Panc1 (cell line): ENCODE measurements at places on chromosomes 16 and 17.

GRCh38 chr17:73541111-73541510, 103.1 kb downstream of the SDK2 start:
- no peak for DNase-seq

DNA sequence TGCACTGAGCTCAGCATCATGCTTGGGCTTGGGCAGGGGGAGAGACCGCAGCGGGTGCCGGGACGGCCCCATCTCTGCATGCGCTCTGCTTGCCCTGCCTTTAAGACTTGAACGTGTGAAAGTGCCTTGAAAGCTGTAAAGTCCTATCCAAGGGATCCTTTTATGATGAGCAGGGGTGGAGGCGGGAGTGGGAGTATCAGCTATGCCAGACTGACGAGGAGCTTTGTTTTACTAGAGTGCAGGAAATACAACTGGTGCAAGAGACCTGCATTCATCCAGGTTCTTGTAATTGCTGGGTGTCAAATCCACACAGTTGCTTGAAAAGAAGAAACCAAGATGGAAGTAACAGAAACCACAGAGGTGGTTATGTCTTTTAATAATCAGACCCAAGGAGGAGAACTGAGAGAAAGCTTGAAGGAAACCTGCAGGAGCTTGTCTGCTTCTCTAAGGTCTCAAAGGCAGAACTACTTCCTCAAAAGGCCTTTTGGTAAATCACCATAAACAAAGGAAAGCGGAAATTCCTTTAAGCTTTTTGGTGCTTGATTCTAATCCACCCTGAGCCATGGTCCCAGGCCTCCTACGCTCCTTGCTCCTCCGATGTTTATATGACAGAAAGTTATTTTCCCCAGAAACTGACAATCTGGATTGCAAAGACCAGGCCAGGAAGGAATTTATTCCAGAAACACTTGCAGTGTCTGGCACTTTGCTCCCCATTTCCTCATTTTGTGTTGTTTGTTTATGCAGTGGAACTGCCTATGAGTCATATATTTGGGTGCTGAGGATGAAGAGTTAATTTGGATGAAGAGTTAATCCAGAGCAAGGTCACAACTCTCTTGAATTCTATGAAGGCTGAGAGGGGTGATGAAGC, 51.3 kb upstream of the FBXO47 start:
- DNase-seq = no peak

DNA sequence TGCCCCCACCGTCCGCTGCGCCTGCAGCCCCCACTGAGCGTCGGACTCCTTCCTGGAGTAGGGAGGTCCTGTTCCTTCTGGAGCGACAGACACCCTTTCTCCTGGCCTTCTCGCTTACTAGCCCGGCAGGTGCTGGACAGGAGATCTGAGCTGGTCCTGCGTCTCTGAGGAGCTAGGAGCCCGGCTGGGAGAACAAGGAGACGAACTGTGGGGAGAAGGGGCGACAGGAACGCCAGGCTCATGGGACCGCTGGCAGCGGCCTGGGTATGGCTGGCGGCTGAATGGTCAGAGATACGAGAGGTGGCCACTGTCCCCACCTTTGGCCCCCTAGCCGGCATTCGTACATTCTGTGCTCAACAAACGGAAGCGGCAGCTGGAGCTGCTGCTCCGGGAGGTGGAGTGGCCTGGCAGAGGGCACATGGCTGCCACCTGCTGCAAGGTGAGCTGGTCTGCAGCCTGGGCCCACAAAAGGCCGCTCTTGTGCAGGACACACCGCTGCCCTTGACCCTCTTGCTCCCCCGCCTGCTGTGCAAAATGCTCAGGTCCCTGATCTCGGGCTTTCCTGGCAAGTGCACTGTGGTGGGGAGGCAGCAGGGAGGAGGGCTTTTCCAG, 2066.7 kb downstream of the TP53TG3F start:
- no peak for DNase-seq

DNA sequence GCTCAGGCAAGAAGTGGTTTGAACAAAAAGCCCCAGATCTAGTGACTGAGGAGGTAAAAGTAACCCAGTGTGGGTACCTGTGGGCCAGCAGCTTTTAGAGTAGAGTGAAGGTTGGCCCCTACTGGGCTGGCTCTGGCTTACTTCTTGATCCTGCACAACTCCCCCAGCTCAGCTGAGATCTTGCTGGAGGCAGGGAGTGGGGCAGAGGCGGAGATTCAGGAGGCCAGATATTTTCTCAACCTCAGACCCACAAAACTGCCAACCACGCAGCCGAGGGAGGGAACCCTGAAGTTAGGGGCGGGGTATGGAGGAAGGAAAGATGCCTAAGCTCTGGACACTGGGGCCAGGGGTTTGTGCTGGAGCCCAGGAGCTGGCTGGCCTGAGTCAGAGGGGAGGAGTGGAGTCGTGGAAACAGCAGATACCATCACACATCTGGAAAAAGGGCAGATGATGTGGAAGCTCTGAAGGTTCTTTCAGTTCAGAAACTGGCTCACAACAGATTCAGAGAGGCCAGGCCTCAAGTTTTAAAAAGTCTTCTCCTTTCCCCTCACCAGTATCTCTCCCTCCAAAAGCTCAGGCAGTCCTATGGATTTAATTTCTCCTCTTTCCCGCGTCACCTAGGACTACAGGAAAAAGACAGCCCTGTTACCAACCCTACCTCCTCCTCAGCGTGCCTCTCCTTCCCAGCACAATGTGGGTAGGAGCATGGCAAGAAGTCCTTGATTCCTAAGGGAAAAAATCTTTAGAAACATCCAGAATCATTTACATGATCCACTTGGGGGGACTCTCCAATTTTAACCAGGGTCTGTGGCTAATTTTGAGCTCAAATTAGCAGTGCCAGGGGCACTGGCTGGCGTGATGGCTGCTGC, 48.1 kb downstream of the MYO18A start:
- DNase-seq = no peak

- peak; percentile 8 for DNase-seq
Observed at GRCh38 chr16:47779201-47780016, 318.3 kb downstream of the PHKB start.

- DNase-seq = no peak
Observed at GRCh38 chr17:7548585-7549400, at the start of gene TNFSF12. TSS of gene TNFSF12 (plus strand) at chr17:7549058. CDS start at chr17:7549154, 96 bp downstream.

- DNase-seq = no peak
Observed at GRCh38 chr16:68978303-68978954, 127.0 kb upstream of the HAS3 start.

- no peak for DNase-seq
Observed at GRCh38 chr17:8697323-8697741, 47.3 kb downstream of the CCDC42 start.
